ENCODE measurements at places on chromosomes 12 and 14.

DNA sequence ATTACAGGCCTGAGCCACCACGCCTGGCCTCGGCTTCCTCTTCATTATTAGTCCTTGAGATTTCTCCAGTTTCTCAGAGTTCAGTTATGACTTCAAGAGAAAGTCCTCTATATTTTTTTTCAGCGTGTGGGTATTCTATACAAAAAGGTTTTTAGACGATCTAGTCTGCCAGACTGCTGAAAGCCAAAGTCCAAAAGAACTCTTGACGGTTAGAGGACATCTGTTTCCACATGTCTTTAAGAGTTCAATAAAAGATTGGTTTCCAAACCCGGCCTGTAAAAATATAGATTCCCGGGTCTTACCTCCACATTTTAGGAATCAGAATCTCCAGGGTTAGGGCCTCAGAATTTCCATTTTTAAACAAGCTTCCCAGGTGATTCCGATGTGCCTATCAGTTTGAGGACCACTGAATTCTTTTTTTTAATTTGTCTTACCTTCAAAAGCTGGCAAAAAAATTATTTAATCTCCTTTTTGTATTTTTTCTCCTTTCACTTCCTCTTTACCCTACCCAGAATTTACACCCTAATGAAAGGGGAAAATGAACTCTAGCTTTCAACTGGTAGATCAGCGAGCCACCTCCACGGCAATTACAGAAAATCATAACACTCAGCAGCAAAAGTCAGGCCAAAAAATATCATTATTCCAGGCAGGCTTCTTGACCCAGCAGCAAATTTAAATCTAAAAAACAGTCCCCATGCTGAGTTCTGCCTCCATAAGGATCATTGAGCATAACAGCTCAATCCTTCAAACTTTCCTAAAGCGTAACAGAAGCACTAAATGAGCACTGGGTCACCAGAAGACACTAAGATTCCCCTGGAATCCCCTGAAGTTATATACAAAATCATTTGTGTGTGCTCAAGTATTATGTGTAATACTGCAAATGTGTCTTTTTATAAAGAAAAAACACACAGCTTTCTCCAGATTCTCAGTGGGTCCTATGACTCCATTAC, 8.7 kb downstream of the NT5DC3 start:
- DNase-seq, result no peak

- DNase-seq, result peak; percentile 17
Observed at GRCh38 chr14:88323523-88324199, 592 bp upstream of the KCNK10 start.

- DNase-seq, result no peak
Observed at GRCh38 chr12:30870491-30871265, 55.9 kb upstream of the TSPAN11 start.

- DNase-seq, result no peak
Observed at GRCh38 chr12:12240662-12241340, 26.0 kb downstream of the LRP6 start.

GRCh38 chr12:9741726-9742125, 8.8 kb upstream of the CLECL1 start:
- DNase-seq, result peak; percentile 90
